ENCODE measurements at places on chromosomes 3 and 15.

- DNase-seq = peak; percentile 34
These were observed at the start of gene OXTR for GRCh38 chr3:8769088-8769822. OXTR (minus strand) TSS chr3:8769613; CDS start chr3:8768187, 1,426 bp downstream.

DNA sequence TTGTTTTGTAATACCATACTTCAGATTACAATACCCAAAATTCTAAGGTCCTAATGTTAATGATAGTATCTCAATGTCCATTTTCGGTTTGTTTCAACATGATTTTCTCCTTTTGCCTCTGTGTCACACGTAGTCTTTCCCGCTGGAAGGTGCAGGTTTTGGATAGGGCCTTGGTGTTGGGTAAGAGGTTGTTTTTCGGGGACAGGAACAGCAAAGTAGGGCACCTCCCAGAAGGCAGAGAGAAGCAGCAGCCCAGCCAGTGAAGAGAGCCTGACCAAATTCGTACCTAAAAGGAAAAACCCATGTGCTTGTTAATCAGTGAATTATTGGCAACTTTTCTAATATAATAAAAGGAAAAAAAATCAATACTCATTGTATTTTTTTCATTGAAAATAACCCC, 14.1 kb downstream of the CLDN1 start:
- DNase-seq = no peak

DNA sequence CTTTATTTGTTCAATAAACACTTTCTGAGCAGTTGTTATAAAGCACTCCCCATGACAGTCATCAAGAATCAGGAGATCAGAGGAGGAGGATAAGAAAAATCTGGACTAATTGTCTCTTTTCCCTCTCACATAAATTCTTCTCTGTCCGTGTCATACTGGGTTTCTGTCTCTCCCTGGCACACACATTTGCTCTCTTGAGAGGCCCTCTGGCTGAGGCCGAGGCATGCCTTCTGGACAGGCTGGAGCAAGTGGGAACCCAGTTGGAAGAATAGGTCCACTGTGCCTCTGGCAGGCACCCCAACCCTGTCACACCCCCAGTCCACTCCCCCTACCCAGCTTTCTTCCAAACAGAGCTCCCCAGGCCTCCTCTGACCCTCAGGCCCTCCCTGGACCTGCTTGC, 315.8 kb downstream of the UACA start:
- no peak for DNase-seq

- DNase-seq = no peak
These were observed 981.3 kb upstream of the ALCAM start for GRCh38 chr3:104385421-104385820.

DNA sequence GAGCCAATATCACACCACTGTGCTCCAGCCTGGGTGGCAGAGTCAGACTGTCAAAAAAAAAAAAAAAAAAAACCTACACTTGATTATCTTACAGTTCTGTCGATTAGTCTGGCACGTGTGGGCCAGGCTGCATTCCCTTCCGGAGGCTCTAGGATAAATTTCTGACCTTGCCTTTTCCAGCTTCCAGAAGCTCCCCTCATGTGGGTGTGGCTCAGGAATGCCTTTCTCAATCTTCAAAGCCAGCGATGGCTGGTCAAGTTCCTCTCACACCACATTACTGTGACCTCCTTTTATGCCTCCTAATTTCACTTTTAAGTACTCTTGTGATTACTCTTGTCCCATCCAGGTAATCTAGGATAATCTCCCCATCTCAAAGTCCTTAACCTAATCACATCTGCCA, 58.2 kb upstream of the DUT start:
- no peak for DNase-seq

DNA sequence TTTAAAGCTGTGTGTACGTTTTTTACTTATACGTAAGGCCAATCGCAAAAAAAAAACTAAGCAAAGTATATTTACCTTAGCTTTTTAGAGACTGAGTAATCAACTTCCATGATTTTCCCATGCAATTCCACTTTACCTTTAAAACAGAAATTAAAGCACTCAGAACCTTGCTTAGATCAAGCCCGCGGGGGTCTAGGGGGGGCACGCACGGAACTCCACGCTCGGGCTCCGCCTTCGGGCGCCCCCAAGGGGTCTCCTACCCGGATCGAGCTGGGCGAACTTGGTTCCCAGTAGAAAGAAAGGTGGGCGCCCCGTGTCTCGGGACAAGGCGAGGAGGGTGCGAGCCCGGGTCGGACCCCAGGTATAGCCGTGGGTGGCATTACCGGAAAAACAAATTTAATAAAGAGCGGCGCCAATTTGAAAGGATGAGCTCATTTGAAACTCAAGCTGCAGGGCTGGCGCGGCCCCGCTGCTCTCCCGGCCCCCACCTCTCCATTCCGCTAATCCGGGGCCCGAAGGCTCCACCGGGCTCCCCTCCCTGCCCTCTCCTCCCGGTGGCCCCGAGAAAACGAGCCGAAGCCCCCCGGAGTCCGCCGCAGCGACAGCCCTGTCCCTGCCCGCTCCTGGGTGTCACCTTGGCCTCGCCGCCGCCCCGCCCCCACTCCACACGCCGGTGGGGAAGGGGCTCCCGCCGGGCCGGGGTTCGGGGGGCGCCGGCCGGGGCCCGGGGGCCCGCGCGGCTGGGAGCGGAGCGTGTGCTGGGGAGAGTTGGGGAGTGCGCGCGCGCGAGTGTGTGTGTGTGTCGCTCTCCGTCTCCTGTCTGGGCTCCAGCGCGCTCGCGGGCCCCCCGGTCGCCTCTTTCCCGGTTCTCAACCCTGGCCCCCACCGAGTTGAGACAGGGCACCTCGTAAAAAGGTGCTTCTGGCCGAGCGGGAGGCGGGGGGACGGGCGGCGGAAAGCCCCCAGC, 1.5 kb downstream of the IGF2BP2 start:
- DNase-seq = no peak

DNA sequence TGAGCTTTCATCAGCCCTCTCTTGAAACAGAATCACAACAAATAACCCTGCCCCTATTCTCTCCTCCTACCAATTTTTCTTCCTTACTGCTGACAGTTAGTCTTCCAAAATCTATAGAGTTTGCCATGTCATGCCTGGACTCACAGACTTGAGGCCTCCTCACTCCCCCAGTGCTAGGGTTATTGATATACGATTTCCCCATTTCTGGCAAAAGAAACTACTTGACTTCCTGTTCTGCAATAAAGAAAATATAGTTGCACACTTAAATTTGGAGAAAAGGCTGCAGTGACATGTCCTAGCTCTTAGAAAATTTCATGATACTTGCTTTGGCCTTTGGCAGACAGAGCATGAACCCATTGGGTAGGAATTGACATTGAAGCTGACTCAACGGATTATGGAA, 75.9 kb downstream of the CYP19A1 start:
- DNase-seq = no peak

DNA sequence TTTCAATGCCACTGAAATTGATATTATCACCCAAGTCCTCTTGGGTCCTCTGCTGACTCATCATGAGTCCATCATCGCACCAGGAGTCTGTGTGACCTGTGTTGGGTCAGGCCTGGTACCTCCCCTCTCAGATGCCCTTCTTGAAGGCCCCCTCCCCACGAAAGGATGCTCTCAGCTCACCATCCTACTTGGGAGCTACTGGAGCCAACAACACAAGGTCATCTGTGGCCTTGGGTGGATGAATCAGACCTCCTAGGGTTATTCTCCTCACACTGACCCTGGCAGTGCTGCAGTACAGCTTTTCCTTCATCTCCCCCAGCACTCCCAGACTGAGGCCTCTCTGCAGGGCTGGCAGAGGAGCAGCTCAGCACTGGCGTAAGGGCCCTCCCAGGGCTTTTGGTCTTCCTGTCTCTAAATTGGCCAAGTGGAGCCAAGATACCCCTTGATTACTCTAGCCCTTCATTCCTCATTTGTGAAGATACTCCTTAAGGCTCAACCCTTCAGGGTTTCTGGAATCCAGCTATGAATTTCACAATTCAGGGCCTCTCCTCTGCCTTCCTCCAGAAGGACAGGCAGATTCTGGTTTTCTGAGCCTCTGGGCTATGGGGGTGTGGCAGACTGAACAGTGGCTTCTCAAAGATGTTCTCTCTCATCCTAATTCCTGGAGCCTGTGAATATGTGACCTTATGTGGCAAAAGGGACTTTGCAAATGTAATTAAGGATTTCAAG, 80.7 kb upstream of the GSK3B start:
- DNase-seq = no peak

DNA sequence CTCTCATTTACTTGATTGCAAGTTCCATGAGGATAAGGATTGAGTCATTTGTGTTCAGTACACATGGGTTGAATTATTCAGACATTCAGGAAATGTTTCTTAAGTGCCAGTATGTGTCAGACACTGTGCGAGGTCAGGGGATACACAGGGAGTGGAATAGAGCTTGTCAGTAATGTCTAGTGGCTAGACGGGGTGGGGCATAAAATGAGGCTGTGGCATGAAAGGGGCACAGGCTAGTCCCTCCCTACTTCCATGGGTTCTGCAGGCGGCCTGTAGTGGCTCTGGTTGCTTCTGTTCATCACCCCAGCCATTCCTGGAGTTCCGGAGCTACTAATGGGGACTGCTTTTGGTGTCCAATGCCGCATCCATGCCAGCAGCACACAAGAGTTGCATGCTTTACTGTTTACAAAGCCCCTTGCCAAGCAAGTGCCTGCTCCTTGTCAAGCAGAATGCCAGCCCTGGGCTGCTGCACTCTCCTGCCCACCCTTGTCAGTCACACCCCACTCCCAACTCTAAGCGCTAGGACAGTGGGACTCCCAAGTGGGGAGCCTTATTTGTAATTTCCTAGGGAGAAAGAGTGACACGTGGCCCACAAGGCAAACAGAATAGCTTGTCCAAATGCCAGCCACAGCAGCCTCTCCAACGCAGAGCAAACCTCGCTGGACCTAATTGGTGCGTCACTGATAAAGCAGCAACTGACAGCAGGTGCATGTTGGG, 70.8 kb downstream of the RAB11A start:
- no peak for DNase-seq

DNA sequence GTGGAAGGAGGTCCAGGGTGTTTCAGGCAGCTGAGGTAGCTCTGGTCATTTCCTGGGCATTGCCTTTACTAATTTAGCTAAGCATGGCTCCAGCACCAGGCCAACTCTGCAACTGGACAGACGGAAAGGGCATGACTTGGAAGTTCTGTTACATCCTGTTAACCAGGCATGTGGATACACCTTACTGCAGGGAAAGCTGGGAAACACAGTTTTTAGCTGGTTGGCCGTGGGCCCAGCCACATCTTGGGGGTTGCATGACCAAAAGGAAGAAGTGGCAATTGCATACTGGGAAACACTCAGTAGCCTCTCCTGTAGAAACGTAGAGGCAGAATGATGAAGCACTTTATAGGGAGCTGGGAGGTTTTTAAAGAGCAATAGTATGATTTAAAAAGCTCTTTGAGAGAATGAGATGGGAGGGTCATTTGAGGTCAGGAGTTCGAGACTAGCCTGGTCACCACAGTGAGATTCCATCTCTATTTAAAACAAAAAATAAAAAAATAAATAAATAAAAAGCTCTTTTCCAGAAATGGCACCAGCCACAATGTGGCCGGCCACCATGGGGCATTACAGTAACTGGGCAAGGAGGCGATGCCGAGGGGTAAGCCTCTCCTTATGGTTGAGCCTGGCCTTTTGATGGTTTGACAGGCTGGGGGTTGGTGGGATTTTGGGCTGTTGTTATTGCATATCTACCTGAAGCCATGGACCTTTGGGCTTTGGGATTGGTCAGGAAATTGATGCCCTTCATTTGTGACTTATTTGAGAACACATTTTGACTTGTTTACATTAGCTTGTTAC, 28.6 kb downstream of the TRAK1 start:
- DNase-seq = no peak

DNA sequence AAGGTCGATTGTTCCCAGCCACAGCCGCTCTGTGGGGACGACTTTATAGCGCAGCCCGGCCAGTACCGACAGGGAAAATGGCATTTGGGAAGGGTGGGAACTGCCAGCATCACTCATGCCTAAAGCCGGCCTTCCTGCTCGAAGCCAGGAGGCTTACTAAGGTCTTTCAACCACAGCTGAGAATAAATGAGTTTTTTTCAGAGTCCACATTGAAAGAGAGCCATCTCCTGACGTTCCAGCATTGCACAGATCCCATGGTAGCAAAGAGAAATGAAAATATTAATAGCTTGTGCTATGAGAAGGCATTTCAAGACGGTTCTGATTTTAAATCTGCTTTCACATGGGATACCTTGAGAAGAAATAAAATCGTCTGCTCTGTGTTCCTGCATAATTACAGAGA, 230.2 kb upstream of the IGF1R start:
- DNase-seq = no peak

- peak; percentile 95 for DNase-seq
These were observed 19.1 kb upstream of the TM4SF18 start for GRCh38 chr3:149352556-149352955.
